ENCODE measurements at places on chromosomes 5 and 9.

GRCh38 chr5:91283899-91284298 is 99.2 kb downstream of the ARRDC3 start:
- DNase-seq, result no peak

- DNase-seq, result no peak
Measured at GRCh38 chr5:51895834-51896233, 512.6 kb downstream of the ISL1 start.

- no peak for DNase-seq
Measured at GRCh38 chr5:135008981-135009735, 24.9 kb downstream of the PITX1 start.

DNA sequence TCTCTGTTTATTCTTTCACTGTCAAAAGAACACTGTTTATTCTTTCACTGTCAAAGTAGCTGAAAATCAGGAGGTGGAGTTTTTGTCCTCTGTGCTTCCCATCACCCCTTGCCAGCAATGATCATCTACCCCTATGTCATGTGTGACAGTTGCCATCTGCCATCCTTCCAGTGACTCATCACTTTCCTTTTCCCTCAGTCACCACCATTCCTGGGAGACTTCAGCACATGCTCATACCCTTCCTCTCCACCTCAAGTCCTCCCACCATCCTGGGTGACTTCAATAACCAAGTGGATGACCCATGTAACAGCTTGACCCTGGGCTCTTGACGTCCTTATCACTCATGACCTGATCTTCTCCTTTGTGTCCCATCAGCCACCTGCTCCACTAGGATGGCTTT is 43.3 kb upstream of the RASEF start:
- no peak for DNase-seq

GRCh38 chr9:20335668-20336332 is 286.5 kb downstream of the MLLT3 start:
- DNase-seq, result no peak

- no peak for DNase-seq
Measured at GRCh38 chr9:135980926-135981630, 19.9 kb upstream of the UBAC1 start.

DNA sequence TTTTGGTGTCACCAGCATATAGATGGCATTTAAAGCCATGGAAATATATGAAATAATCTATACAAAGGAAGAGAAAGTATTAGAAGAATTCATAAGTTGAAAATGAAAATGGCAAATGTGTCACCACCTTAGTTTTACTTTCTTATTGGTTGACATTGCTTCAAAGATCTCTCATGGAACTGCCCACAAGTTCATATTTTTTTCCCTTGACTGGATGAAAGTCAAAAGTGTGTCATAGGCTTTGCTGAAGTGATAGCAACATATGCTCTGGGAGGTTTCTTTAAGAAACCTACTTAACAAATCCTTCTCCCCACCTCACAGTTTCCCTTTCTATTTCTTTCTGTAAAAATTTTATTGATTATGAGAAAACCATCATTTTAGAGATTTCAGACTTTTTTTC is 127.2 kb downstream of the VPS13A start:
- DNase-seq, result no peak

GRCh38 chr9:1918622-1919021 is 96.5 kb upstream of the SMARCA2 start:
- DNase-seq, result no peak

- no peak for DNase-seq
Measured at GRCh38 chr5:96254980-96255691, 177.9 kb downstream of the PCSK1 start.

- no peak for DNase-seq
Measured at GRCh38 chr9:23532282-23532681, 293.8 kb downstream of the ELAVL2 start.

- DNase-seq, result no peak
Measured at GRCh38 chr5:68708156-68708841, 385.5 kb upstream of the SLC30A5 start.

GRCh38 chr5:104412649-104413240 is 850.2 kb upstream of the NUDT12 start:
- DNase-seq, result peak; percentile 27

GRCh38 chr5:424301-425110 is 18.5 kb upstream of the EXOC3 start:
- peak; percentile 39 for DNase-seq

DNA sequence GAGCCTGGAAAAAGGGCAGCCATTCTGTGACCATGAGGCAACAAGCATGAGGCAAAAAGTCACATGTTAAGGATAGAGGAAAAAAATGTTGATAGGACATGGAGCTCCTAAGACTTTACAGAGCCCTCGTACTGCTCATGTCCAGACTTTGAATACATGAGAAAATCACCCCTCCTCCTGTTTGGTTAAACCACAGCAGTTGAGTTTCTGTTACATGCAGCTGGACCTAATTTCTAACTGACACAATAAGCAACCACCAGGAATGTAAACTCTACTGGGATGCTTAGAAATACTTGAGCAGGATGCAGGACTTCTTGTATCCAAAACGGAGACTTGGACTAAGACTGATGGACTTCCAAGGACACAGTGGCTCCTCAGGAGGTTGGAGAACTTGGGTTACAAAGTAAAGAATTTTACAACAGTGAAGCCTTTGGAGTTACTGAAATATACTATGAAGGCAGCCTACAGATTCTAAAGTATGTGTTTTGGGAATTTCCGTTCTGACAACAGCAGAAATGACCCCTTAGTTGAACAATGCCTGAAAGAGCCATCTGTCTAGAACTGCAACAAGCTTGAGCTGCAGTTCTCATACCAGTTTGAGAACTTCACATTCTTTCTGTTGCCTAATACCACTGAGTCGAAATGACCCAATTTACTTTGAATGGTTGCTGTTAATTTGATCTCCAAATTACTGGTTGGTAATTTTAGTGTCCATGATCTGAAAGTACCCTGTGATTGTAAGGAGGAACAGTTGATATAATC is 268.9 kb downstream of the PIK3R1 start:
- DNase-seq, result no peak

DNA sequence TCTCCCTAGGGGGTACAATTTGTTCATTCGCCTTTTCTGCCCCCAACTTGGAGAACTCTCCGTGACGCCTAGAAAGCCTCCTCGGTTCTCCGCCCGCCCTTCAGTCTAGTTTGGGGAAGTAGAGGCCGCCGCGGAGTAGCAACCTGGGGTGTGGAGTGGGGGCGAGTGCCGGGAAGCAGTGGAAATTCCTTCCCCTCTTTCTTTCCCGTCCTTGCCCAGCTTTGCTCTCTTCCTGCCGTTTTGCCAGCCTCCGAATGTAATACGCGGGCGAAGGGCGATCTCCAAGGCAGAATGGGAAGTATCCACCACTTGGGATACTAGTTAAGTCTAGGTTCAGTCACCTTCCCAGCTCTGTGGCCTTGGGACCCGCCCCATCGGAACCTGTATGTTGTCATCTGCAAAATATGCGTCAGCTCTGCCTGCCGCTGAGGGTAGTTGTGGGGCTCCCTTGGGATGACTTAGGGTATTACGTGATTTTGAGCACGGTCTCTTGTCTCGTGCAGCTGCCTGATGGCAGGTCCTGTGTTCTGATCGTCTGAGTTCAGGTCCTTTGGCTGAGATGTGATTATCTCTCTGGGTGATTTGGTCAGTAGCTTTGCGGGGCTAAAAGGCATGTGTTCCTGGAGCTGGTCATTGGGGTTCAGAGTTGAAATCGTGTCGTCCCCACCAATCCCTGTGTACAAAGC is 724 bp downstream of the PAM start:
- DNase-seq, result peak; percentile 77

- no peak for DNase-seq
Measured at GRCh38 chr5:20023686-20024180, 35.7 kb upstream of the CDH18 start.

DNA sequence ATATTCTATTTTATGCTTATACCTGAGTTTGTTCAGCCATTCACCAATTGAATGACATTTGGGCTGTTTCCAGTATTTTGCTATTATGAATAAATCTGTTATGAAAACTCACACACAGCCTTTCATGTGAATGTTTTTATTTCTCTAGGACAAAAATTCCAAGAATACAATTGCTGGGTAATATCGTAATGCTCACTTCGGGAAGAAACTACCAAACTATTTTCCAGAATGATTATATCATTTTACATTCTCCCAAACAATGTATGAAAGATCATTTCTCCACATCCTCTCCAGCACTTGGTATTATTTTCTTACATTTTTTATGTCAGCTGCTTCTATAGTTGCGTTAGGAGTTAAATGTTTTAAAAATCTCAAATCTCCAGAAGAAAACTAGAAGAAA is 58.3 kb upstream of the LHFPL2 start:
- DNase-seq, result no peak

DNA sequence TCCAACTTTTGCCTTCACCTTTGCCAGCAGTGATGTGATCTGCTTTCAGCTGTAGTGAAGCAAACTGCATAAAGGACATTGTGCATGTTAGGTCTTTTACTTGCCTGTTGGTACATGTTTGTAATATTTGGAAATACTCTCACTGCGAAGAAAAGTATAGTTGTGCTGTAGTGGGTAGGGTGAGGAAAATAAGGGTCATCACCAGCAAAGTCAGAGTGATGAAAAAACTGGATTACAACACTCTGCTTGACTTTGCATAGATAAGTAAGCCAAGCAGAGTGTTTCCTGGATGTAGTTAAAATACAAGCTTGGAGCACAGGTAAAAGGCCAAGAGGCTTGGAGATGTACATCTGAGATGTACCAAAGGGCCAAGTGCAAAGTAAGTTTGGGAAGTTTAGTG is 16.7 kb downstream of the TGFBR1 start:
- no peak for DNase-seq

GRCh38 chr5:10467281-10468198 is 25.9 kb downstream of the ROPN1L start:
- DNase-seq, result peak; percentile 33

GRCh38 chr9:21121079-21121478 is 20.6 kb downstream of the IFNW1 start:
- DNase-seq, result no peak

Data from KBM-7 (cell line).